A673 (cell line): ENCODE measurements at places on chromosomes 6 and 20. TPM values are rescaled to one million over a fixed set of nuclear protein-coding genes. Genes with fewer than 3 reads are reported as not detected.
A peak's percentile ranks its signal among the peaks of the same experiment; 100 is the strongest.

GRCh38 chr6:9250852-9251251 lies 815.5 kb upstream of the SLC35B3 start:
- no peak overlapping the region for H3K27ac ChIP-seq
- H3K27me3 ChIP-seq: no peaks in the 10 kb centered on the region
- no peak overlapping the region for H3K4me3 ChIP-seq
- peak; percentile 59 for DNase-seq
- H3K36me3 ChIP-seq: no peaks in the 10 kb centered on the region

DNA sequence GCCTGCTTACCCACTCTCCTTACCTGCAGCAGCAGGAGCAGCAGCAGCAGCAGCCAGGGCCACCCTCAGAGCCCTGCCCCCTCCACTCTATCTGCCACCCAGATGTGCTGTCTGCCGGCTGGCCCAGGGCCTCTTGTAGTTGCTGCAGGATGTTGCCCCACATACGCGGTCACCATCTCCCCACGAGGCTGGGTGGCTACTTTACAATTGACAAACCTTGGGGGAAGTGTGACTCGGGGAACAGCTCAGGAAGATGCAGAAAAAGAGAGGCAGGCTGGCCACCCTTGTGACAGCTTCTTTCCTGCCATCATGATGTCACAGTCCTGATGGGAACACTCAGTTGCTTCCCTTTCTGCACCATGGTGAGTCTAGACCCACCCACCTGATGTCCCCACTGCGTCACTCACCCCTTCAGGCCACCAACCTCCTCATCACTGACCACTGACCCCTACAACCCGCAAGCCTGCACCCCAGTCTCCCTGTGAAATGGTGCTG lies 14.5 kb downstream of the TREM1 start:
- no peaks in the 10 kb centered on the region for H3K27me3 ChIP-seq
- H3K4me3 ChIP-seq: no peak overlapping the region
- no peak for DNase-seq
- H3K27ac ChIP-seq: no peak overlapping the region

GRCh38 chr6:42764911-42765648 lies 16.8 kb upstream of the BICRAL start:
- no peak overlapping the region for H3K4me3 ChIP-seq
- no peaks in the 10 kb centered on the region for H3K27me3 ChIP-seq
- H3K36me3 ChIP-seq: no peaks in the 10 kb centered on the region
- H3K4me1 ChIP-seq: no peaks in the 10 kb centered on the region
- no peak overlapping the region for H3K27ac ChIP-seq

DNA sequence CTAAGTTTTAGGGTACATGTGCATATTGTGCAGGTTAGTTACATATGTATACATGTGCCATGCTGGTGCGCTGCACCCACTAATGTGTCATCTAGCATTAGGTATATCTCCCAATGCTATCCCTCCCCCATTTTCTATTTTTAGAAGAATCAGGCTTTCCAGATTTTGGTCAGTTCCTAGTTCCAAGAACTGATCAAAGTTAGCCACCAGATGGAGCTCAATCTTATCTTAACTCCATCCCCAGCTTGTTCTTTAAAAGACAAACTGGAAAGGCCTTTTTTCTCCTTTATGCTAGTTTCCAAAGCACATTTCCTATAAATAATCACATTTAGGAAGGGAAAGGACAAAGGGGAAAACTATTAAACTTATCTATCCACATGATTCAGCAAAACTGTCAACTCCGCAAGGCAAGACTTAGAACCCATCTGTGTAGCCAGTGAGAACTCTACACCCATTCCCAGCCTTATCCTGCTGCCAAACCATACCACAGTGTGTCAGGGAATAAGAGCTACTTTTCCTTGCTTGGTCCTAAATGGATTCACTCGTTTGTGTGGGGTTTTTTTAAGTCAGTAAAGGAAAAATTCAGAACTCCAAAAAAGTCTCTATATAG lies 22.8 kb upstream of the KHDC1 start:
- no peaks in the 10 kb centered on the region for H3K36me3 ChIP-seq
- DNase-seq: peak; percentile 67
- H3K27me3 ChIP-seq: no peaks in the 10 kb centered on the region
- no peaks in the 10 kb centered on the region for H3K4me1 ChIP-seq
- no peak overlapping the region for H3K27ac ChIP-seq
- H3K4me3 ChIP-seq: no peak overlapping the region

GRCh38 chr20:58720890-58721289 lies 28.3 kb downstream of the NPEPL1 start:
- no peaks in the 10 kb centered on the region for H3K36me3 ChIP-seq
- H3K27me3 ChIP-seq: peaks cover 4% of the 10 kb centered on the region
- H3K27ac ChIP-seq: no peak overlapping the region
- H3K4me1 ChIP-seq: no peaks in the 10 kb centered on the region
- no peak for DNase-seq

- peak overlapping the region; percentile 29 for H3K27ac ChIP-seq
- no peak overlapping the region for H3K4me3 ChIP-seq
- H3K4me1 ChIP-seq: peaks cover 45% of the 10 kb centered on the region
- no peaks in the 10 kb centered on the region for H3K27me3 ChIP-seq
Observed at GRCh38 chr6:111478749-111479148, 4.3 kb downstream of the REV3L start.

DNA sequence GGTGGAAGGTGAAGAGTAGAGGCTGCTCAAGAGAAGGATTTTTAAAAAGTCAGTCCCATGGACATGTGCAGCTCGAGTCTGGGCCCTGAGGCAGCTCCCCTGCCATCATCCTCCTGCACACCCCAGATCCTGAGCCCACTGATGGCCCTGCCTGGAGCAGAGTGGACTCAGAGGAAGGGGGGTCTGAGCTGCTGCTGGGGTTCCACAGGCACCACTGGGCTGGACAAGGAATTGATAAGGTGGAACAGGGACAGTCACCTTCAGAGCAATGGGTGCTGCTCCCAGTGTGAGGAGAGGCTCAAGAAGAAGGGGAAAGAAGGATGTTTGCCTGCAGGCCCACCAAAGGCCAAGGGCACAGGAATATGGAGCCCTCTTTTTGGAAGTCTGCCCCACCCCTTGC lies 6.2 kb downstream of the ULBP2 start:
- H3K27me3 ChIP-seq: peaks cover 14% of the 10 kb centered on the region
- H3K4me3 ChIP-seq: no peak overlapping the region
- H3K36me3 ChIP-seq: no peaks in the 10 kb centered on the region

- H3K27me3 ChIP-seq: peaks cover 6% of the 10 kb centered on the region
- H3K4me1 ChIP-seq: no peaks in the 10 kb centered on the region
- H3K36me3 ChIP-seq: no peaks in the 10 kb centered on the region
- DNase-seq: no peak
- H3K4me3 ChIP-seq: no peak overlapping the region
Observed at GRCh38 chr6:112018619-112019416, 35.1 kb upstream of the CCN6 start.

DNA sequence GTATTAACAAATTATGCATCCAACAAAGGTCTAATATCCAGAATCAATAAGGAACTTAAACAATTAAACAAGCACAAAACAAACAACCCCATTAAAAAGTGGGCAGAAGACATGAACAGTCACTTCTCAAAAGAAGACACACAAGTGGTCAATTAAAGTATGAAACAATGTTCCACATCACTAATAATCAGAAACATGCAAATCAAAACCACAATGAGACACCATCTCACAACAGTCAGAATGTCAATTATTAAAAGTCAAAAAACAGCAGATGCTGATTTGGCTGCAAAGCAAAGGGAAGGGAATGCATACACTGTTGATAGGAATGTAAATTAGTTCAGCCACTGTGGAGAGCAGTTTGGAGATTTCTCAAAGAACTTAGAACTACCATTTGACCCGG lies 129.3 kb downstream of the PFDN4 start:
- H3K27ac ChIP-seq: no peak overlapping the region
- no peaks in the 10 kb centered on the region for H3K36me3 ChIP-seq
- H3K4me3 ChIP-seq: no peak overlapping the region
- no peaks in the 10 kb centered on the region for H3K27me3 ChIP-seq

DNA sequence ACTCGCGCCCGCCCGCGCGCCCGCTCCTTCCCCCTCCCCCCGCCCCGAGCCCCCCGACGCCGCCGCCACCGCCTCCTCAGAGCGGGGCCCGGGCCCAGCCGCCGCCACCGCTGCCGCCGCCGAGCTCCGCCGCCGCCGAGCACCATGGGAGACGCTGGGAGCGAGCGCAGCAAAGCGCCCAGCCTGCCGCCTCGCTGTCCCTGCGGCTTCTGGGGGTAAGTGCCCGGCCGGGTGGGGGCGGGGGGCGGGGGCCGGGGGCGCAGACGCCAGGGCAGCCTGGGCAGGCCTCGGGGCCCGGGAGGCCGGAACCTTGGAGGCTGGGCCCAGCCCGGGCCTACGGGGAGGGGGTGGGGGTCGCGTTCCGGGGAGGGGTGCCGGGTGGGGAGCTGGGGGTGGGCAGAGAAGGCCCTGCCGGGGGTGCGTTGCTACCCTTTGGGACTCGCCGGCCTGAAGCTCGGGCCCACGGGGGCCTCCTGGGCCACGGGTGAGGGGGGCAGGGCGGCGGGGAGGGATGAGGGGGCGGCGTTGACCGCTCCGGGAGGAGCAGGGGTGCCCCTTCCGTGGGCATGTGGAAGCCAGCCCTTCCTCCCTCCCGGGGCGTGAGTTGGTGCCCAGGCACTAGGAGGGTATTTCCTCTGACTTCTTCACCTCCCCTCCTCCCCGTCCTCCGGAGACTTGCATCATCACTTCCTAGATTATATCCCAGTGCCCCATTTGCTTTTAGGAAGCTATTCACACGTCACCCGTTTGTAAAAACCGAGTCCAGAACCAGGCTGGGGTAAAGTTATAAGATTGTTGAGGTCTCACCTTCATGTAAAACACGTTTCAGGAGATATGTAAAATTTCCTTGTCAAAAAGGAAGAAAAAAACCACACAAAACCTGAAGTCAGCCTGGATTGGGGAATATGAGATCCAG lies 533 bp downstream of the ZFAND3 start:
- peak overlapping the region; percentile 97 for H3K27ac ChIP-seq
- peak; percentile 69 for DNase-seq
- peaks cover 48% of the 10 kb centered on the region for H3K4me1 ChIP-seq

SMIM28 gene
- total RNA-seq: not detected in 2 replicates

DNA sequence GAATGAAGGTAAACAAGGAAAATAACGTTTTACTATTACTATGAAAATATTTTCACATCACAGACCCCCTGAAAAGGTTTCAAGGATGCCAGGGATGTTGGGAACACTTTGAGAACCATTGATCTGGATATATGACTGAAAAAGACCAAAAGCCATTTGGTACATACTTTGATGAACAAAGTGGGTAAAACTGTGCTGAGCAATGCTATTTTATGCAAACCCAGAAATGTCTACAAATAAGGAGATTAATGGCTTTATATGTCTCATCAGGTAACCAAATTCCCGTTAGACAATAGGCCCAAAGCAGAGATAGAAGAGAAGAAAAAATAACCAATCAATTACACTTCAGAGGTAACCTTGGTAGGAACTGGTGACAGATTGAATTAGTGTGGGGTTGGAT lies 101.4 kb upstream of the CNKSR3 start:
- no peak for DNase-seq
- H3K4me3 ChIP-seq: no peak overlapping the region
- H3K27me3 ChIP-seq: no peaks in the 10 kb centered on the region
- no peaks in the 10 kb centered on the region for H3K36me3 ChIP-seq
- H3K4me1 ChIP-seq: peaks cover 6% of the 10 kb centered on the region
- H3K27ac ChIP-seq: no peak overlapping the region

IL17F gene
- total RNA-seq: not detected in 2 replicates

DNA sequence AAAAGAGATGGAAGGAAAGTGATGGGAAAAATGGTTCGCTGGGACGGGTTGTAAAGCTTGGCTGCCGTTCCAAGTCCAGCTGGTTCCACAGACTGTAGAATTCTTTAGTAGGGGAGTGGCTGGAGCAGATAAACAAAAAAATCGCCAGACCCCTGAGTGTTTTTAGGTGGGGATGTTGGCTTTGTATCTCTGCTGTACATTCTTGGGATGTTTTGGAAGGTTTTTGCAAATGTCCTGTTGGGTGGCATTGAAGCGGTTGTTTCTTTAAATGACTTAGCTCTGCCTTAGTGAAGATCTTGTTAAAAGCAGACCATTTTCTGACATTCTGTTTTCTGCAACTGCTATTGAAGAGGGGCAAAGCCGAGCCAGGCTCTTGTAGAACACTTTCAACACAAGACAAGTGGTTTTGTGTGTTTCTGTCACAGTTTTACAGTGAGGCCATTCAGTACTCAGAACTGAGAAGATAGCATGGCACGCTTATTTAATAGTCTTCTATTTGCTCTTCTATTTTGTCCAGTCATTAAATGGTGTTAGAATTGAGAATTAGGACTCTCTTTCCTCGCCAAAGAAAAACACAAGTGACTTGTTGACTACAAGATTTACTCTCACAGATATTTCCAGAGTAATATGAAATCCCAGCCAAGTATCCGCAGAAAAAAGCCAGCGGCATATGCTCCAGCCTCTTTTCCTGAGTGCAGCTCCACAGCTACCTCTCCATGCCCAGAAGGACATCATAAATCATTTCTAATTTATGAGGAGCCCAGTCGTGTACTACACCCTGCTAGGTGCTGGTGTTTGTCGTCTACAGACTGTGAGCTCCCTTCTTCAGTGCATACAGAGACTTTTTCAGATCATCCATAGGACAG lies 65.8 kb downstream of the PHACTR2 start:
- no peak for DNase-seq
- H3K27me3 ChIP-seq: no peaks in the 10 kb centered on the region
- no peaks in the 10 kb centered on the region for H3K36me3 ChIP-seq
- no peaks in the 10 kb centered on the region for H3K4me1 ChIP-seq
- no peak overlapping the region for H3K4me3 ChIP-seq

DNA sequence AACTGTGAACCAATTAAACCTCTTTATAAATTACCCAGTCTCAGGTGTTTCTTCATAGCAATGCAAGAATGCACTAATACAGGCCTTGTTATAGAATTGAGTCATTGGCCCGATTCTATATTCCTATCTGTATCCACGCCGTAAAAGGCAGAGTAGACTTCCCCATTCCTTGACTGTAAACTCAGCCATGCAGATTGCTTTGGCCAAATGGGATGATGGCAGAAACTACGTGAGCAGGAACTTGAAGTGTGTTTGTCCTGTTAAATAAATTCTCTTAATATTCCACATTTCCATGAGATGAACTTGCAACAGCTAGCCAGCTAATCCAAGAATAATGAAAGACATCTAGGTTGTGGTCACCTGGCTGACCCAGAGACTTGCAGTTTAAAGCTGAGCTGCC lies 3.9 kb upstream of the SAYSD1 start:
- DNase-seq: no peak
- peaks cover 4% of the 10 kb centered on the region for H3K4me1 ChIP-seq
- no peaks in the 10 kb centered on the region for H3K36me3 ChIP-seq
- H3K27ac ChIP-seq: no peak overlapping the region
- H3K4me3 ChIP-seq: no peak overlapping the region

DNA sequence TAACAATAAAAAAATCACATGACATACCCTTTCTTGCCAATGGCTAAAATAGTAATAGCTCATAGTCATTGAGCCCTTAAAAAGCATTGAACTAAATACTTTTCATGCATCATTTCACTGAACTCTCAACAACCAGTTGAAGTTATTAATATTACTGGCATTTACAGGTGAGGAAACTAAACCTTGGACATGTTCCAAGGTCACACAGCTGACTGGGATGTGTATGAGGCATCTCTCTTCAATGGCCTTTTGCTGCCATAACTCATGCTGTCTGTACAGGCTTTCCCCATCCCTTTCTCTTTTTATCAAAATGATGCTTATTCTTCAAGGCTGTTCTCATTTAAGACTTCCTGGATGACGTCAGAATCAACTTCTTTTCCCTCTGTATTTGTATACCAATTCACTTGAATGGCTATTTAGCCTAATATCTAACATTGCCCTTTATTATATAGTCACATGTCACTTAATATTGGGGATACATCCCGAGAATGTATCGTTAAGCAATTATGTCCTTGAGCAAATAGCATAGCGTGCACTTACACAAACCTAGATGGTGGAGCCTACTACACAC lies 476.4 kb downstream of the KIF16B start:
- no peak overlapping the region for H3K4me3 ChIP-seq
- no peak overlapping the region for H3K27ac ChIP-seq
- H3K4me1 ChIP-seq: no peaks in the 10 kb centered on the region

- DNase-seq: no peak
- H3K4me3 ChIP-seq: no peak overlapping the region
- no peaks in the 10 kb centered on the region for H3K36me3 ChIP-seq
Observed at GRCh38 chr6:83463886-83464285, 33.0 kb upstream of the ME1 start.

ELOVL2 gene
- 12.7 and 14.1 TPM in 2 replicates for total RNA-seq
